Activated B cell treated with CpG ODN at 0.5 μM for 24 hours (primary cell): ENCODE measurements at places on chromosomes 4 and X. TPM values are rescaled to one million over a fixed set of nuclear protein-coding genes. Genes with fewer than 3 reads are reported as not detected.
A peak's percentile ranks its signal among the peaks of the same experiment; 100 is the strongest.

IBSP gene
- total RNA-seq, result not detected in 2 replicates

SSX4B gene
- total RNA-seq, result not detected in 2 replicates

DCAF8L2 gene
- not detected in 2 replicates for total RNA-seq

ITGB1BP2 gene
- 2.8 and 6.7 TPM in 2 replicates for total RNA-seq

GPC3 gene
- not detected in 2 replicates for total RNA-seq

PAGE4 gene
- not detected in 2 replicates for total RNA-seq

VCX gene
- not detected in 2 replicates for total RNA-seq

PAGE5 gene
- total RNA-seq, result 0.67 and 1.8 TPM in 2 replicates

RLIM gene
- 32.2 and 34.0 TPM in 2 replicates for total RNA-seq

REELD1 gene
- 2.1 and 2.6 TPM in 2 replicates for total RNA-seq

HNRNPH2 gene
- total RNA-seq, result 70.5 and 76.9 TPM in 2 replicates

GABRQ gene
- total RNA-seq, result not detected in 2 replicates

GDPD2 gene
- total RNA-seq, result not detected in 2 replicates

MAGEB2 gene
- total RNA-seq, result not detected in 2 replicates

OSTC gene
- total RNA-seq, result 56.7 and 60.1 TPM in 2 replicates

- no peak for DNase-seq
Measured at GRCh38 chrX:141668371-141668770, 30.2 kb downstream of the SPANXD start.

GRCh38 chrX:113759422-113759821, 824.5 kb upstream of the HTR2C start:
- DNase-seq, result no peak

DNA sequence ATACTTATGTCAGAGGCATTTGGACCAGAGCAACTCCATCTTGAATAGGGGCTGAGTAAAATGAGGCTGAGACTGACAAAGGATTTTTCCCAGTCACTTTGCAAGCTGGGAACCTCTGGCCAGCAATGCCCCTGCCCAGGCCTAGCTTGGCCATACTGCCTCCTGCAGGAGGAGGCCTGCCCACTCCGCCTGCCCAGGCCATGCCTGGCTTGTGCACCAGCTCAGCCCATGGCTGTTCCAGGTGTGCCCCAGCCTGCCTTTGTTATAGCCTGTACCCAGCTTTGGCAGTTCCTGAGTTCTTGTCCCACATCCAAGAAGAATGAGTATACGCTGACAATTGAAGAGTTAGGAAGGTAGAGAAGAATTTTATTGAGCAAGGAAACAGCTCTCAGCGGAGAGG, 176.1 kb downstream of the AASDH start:
- no peak for DNase-seq

- no peak for DNase-seq
Measured at GRCh38 chr4:45241976-45242375, 515.6 kb upstream of the GNPDA2 start.

GRCh38 chr4:56310401-56311125, 76.7 kb downstream of the AASDH start:
- DNase-seq, result no peak

DNA sequence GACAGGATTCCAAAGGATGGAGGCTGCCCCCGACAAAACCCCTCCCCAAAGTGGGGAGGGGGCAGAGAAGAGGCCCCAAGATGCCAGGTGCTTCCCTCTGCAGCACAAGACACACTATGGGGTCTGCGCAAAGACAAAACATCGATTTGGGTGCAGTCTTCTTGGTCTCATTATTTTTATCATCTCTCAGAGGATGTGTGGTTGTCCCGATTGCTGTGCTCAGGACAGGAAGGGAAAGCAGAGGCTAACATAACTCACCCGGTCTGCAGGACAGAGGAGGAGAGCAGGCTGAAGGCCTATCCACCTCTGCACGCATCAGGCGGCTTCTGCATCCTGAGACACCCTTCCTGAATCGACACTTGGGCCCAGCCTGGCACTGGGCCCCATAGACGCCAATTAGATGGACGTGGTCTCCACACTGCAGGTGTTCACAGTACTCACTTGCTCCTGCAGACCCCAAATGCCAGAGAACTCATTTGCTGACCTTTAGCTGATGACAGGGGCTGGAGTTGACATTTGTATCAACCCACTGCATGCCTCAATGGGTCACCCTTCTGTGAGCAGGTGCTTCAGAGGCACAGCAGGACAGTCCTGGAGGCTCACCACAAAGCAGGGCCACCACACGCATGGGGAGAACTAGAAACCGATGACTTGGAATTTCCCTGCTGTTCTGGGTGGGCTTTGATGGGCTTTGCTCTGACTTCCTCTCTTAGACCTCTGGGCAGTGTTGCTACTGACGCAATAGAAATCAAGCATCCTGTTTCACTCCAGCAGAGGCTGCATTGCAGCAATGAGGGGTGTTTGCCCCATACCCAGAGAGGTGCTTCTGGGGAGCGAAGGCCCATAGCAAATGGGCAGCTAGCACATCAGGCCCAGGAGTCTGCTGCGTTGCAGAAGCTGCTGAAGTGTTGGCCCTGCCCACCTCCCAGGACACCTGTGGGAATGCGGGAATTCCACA, 96.3 kb upstream of the ENPP6 start:
- DNase-seq, result peak; percentile 54

DNA sequence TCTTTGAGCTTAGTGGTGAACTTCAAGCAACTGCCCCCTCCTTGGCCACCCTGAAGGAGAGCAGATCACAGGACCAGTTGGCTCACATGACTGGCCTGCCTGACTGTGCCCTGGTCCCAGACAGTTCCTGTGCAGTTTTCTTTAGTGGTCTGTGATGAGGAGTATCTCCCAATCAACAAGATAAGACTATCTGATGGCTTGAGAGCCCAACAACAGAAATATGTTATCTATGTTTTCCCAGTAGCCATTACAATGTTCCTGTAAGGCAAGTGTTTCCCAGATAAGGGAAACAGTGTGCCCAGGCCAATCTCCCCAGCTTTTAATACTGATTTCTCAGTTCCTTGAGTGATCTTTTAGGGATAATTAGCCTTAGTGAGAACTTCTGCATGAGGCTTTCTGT, 14.2 kb upstream of the TIMM8A start:
- DNase-seq, result no peak

GRCh38 chrX:15804563-15804962, 14.3 kb downstream of the ZRSR2 start:
- DNase-seq, result no peak

DNA sequence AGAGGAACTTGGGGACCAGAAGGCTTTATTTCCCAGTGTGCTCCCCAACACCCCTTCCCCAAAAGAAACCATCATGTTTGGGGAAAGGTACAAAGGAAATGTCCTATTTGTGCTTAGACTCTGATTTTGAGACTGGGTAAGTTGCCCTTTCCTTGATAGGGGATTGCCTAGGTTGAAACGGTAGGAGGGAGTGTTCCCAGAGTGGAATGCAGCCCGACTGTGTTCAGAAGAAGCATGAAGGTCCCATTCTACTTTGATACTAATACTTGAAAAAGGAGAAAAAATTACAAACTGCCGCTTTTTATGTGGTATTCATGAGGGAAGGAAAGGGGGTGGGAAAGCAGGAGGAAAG, 32.4 kb upstream of the TMEM131L start:
- DNase-seq, result no peak

GRCh38 chr4:10437735-10438134, 19.5 kb downstream of the ZNF518B start:
- no peak for DNase-seq

GRCh38 chrX:39601231-39602177, 496.3 kb downstream of the BCOR start:
- no peak for DNase-seq

- no peak for DNase-seq
Measured at GRCh38 chr4:55336138-55337034, 9.7 kb upstream of the SRD5A3 start.

DNA sequence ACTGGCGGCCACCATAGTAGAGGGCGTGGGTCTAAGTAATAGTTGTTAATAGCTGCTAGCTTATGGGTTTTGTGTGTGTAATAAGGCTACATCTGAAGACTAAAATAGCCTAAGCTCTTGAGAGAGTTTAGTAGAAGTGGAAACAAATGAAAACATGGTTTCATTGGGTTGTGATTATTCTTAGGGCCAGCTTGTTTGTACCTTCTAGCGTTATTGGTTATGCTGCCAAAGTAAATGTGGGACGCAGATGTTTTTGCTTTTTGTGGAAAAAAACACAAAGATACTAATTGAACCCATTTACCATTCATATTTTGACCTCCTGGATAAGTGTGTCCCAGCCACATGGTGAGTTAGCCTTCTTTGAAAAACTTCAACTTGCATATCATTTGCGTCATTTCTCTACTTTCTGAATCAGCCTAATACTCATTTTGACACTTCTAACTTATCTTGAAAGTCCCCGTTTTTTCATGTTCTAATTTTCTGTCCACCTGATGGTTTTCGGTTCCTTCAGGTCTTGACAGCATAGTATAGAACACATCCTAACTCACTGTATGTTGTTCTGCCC, 305.3 kb downstream of the FRMPD4 start:
- no peak for DNase-seq

DNA sequence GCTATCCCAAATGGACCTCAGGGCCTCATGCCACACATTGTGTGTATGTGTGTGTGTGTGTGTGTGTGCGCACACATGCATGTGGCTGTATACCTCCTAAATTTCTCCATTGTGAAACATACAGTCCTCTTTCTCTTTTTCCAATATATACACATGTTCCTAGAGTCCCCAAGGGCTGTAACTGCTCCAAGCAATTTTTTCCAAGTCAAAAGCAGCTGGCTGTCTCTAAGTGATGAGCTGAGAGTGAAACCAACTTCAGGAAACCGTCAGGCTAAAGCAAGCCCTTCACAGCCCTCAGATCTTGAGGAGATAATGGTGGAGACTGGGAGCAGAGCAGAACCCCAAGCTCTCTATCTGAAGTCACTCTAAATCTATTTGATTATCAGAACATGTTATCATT, 496.1 kb upstream of the DIPK2B start:
- DNase-seq, result no peak

DNA sequence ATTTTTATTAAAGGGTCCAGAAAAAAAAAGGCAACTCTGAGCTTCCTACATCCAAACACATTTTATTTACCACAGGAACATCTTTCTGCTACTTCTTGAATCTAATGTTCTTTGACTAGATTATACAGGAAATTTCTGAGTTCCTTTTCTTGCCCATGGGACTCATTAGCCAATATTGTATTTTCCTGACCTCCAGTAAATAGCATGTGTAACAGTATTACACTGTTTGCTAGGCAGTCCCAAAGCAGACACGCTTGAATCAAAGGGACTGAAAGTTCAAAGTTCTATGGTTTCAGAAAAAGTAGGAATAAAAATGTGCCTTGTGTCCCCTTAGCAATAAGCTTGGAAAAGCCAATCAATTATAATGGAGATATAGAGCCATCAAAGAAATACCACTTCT, 57.4 kb downstream of the MOSPD2 start:
- DNase-seq, result no peak

GRCh38 chr4:2320746-2321145, 58.8 kb upstream of the MXD4 start:
- no peak for DNase-seq

DNA sequence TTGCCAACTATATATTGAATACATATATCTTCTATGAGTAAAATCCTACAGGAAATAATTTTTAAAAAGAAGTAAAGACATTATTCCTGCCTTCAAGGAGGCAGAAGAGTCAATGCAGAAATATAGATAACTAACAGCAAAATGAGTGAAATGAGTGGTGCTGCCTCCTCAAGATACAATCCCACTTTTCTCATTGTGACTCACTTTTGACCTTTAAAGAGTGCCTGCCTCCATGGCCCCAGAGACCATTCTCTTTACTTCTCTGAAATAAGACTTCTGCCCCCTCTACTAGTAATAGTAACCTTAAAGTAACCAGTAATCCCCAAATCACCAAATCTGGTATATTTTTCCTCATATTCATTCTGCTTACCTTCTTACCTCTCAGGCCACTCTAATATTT, 15.5 kb downstream of the SLC10A7 start:
- no peak for DNase-seq
